Nephron progenitor cell (in vitro differentiated cells): ENCODE measurements at places on chromosomes 7 and 10.

GRCh38 chr7:46672861-46673260 is 751.8 kb upstream of the IGFBP3 start:
- DNase-seq = no peak

DNA sequence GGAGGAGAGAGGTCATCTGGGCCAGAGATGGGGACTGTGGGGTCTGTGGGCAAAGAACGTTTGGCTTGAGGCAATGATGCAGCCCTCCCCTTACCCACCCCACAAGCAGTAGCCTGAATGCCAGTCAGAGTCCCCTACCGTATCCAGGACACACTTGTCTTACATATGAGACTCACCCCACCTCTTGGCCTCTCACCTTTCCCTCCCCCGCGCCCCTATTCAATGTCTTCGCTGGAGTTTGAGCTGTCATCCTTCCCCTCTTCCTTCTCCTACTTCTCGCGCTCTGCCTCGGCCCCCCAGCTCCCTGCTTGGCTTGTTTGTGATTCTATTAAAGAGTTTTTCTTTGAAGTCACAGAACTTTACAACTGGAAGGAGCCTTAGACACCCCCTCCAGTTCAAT is 8.9 kb downstream of the PRRT4 start:
- peak; percentile 23 for DNase-seq

- no peak for DNase-seq
Observed at GRCh38 chr7:35529713-35530112, 165.2 kb downstream of the HERPUD2 start.

DNA sequence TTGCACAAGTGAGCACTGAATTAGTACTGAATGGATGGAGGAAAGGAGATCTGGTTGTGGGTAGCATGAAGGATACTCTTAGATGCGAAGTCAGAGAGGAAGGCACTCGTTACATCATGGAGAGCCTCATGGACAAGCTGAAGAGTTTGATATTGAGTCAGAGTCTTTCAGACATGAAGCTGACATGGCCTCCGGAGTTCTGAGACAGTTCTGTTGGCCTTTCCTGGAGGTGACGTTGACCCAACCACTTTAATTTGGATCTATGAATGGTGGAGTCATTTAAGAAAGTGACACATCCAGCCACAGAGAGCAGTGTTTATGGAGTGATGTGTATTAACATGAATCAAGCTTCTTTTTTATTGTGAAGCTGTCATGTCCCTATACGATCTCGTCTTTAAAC is 286.3 kb upstream of the CDC14C start:
- DNase-seq = no peak

DNA sequence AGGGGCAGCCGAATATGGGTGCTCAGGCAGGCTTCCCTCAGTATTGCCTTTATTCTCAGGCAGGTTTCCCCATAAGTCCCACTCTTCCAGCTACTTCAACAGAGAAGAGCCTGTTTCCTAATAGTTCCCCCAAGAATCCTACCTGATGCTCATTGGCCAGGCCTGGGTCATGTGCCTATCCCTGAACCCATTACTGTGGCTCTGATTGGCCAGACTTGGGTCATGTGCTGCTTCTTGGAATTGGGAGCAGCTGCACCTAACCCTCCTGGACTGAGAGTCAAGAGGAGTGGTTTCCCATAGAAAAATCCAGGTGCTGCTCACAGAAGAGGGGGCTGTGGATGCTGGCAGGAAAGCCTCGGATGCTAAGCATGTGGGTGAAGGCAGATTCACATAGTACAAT is 21.7 kb downstream of the OPALIN start:
- DNase-seq = no peak
